ENCODE measurements at places on chromosomes 2 and 18.

DNA sequence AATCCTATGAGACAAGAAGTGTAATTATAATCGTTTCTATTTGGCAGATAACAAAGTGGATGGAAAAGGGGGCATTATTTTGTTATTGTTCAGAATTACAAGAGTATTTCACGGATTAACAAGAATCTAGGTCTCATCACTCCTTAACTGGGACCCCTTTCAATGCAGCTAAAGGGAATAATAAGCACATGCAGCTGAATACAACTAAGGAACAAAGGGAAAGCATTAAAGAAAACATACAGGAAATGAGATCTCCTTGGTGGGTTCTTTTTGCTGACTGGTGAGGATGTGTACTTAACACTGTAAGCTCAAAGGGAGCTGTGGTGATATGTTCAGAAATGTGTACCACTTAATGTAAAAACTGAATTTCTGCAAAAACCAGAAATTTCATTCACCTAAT is 140.5 kb upstream of the WDSUB1 start:
- no peak for DNase-seq

DNA sequence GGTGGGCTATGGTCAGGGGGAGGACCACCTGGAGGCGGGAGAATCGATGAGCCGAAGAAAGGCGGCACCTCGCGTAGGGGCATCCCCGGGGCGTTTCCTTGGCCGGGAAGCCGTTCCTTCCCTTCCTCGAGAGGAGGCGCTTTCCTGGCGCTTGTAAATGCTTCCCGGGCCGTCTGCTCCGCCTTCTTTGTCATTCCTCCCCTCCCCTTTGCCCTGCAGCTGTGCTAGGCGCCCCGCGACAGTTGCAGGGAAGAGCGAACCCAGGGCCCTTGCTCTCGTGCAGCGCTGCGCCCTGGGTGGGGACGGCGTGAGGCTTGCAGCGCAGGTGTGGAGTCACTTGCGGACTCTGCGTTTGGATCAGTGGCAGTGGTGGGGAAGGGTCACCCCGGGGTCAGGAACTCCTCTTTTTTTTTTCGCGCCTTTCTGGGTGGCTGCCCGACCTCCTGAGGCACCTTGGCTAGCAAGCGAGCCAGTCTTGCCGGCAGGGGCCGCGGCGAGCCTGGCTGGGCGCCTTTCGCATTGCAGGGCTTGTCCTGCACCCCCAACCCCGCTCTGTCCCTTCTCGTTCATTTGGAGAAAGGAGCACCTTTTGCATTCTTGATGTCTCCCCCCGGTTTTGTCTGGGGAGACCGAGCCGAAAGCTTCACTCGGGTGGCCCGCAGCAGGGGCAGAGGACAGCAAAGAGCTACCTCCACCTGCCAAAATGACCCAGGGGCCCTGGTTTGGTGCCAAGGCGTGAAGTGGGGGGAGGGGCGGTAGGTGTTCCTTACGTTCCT is 858 bp downstream of the KCNS3 start:
- DNase-seq, result no peak

DNA sequence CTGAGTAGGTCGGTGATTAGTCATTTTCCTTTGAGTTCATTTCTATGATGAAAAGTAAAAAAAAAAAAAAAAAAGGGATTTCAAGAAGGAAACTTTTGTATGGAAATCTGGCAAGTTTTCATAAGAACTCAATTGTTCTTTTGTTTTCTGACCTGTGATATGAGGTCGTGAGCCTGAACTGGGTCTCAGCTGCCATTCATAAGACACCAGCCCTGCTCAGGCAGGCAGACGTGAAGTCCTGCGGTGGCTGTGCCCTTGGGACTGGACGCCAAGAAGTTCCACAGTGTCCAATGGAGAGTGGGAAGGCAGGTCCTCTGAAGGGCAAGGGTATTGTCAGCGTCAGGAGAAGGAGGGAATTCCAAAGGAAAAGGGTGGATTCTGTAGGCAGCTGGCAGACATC is 183.9 kb downstream of the NCK2 start:
- DNase-seq, result no peak

DNA sequence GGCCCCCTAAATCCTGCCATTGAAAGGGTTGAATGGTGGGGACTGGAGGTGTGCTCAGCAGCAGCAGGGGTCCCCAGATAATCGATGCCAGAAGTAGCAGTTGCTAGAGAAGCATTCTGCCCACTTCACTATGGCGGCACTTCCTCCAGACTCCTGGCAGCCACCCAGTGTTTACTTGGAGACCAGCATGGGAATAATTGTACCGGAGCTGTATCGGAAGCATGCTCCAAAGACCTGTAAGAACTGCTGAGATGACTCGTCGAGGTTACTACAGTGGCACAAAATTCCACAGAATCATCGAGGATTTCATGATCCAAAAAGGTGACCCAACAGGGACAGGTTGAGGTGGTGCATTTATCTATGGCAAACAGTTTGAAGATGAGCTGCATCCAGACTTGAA is 11.0 kb upstream of the GAREM2 start:
- no peak for DNase-seq

- DNase-seq, result no peak
These were observed 16.1 kb downstream of the SUPT7L start for GRCh38 chr2:27647289-27647688.

- DNase-seq, result no peak
These were observed 162.9 kb upstream of the APCDD1 start for GRCh38 chr18:10291568-10291981.

- DNase-seq, result no peak
These were observed 103.6 kb downstream of the UNC80 start for GRCh38 chr2:209875270-209875669.

DNA sequence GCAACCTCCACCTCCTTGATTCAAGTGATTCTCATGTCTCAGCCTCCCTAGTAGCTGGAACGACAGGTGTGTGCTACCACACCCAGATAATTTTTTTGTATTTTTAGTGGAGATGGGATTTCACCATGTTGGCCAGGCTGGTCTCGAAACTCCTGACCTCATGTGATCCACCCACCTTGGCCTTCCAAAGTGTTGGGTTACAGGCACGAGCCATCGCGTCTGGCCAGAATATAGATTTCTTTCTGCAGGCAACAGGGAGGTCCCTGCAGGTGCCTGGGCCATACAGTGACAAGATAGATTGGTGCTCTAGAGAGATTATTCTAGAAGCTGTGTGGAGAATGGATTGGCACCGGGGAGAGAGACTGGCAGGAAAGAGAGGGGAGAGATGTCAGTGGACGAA is 13.3 kb downstream of the PLCD4 start:
- no peak for DNase-seq

- no peak for DNase-seq
These were observed 8.0 kb downstream of the CLUL1 start for GRCh38 chr18:604771-605170.

GRCh38 chr2:108916122-108916795 is 72.8 kb downstream of the EDAR start:
- no peak for DNase-seq

- no peak for DNase-seq
These were observed 133.9 kb downstream of the ATP9B start for GRCh38 chr18:79203017-79203605.

DNA sequence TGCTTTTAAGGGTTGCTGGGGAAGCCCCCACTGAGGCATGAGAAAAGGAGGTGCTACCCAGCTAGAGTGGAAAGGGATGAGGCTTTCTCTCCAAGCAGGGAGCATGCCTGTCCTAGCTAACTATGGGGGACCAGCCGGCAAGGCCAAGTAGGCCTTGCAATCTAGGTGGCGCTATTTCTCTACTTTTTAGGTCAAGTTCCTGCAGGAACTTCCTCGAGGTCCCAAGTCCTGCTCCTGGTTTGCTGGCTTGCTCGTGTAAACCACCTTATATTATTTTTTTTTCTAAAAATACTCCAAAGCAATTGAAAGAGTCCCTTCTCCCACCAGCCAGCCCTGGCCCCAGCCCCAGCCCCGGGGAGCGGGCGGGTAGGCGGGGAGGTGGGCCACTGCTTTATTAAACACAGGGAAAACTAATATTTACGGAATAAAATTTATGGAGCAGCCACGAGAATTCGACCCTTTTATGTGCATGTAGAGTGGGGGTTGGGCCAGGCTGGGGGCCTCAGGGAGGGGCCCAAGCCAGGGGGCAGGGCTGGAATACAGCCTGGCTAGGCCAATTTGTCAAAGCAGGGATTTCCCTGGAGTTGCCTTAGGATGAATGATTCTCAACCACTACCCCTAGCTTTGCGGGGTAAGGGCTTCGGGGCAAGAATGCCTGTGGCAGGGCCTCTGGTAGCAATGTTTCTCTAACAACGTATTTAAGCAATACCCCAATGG is 12.8 kb upstream of the IHH start:
- no peak for DNase-seq

DNA sequence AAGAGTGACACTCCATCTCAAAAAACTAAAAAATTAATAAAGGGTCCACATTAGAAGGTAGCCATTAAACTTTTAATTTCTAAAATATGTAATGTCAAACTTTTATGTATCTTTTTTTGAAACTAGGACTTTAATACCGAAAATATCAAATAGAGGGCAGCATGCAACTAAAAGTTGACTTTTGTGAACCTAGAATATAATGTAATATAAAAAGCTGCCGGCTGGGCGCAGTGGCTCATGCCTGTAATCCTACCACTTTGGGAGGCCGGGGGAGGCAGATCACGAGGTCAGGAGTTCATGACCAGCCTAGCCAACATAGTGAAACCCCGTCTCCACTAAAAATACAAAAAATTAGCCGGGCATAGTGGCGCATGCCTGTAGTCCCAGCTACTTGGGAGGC is 62.8 kb downstream of the INO80D start:
- DNase-seq, result no peak

DNA sequence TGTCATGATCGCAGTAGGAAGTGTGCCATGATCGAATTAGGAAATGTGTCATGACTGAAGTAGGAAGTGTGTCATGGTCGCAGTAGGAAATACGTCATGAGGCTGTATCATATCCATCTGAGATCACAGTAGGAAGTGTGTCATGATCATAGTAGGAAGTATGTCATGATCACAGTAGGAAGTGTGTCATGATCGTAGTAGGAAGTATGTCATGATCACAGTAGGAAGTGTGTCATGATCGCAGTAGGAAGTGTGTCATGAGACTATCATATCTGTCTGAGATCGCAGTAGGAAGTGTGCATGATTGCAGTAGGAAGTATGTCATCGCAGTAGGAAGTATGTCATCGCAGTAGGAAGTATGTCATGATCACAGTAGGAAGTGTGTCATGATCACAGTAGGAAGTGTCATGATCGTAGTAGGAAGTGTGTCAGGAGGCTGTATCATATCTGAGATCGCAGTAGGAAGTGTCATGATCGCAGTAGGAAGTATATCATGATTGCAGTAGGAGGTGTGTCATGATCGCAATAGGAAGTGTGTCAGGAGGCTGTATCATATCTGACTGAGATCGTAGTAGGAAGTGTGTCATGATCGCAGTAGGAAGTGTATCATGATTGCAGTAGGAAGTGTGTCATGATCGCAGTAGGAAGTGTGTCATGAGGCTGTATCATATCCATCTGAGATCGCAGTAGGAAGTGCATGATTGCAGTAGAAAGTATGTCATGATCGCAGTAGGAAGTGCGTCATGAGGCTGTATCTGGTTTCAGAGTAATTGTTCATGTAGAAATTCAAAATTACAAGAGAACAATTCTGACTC is 56.4 kb upstream of the NFATC1 start:
- DNase-seq, result no peak

- no peak for DNase-seq
These were observed 45.6 kb downstream of the LCLAT1 start for GRCh38 chr2:30492619-30493018.
